ENCODE measurements at places on chromosomes 5 and 9. TPM values are rescaled to one million over a fixed set of nuclear protein-coding genes. Genes with fewer than 3 reads are reported as not detected.
A peak's percentile ranks its signal among the peaks of the same experiment; 100 is the strongest.

GRCh38 chr9:20001058-20001457, 212.2 kb upstream of the SLC24A2 start:
- no peak for DNase-seq

- DNase-seq, result no peak
These were observed 91.2 kb downstream of the PAX5 start for GRCh38 chr9:36942891-36943290.

DNA sequence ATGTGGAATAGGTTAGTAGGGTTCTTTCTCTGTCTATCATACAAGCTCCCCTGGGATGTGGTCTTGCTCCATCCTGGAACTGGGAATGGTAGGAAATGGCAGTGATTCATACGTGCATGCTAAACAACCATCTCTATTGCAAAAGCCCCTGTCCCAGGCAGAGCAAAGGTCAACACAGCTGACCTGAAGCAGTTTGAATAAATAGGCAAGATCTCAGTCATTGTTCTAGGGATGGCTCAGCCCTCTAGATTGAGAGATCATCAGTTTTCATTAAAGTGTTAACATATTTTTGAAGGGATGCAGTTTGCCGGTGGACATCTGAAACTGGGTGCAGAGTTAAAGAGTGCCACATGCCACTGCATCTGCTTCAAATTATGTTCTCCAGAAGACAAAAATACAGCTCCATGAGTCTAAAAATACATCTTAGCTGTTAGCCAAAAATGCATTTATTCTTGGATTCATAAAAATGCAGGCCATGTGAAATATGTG, 224.1 kb downstream of the ESM1 start:
- peak; percentile 44 for DNase-seq

Gene CYLC2
- total RNA-seq, result not detected

- DNase-seq, result no peak
These were observed 21.0 kb downstream of the PDCD1LG2 start for GRCh38 chr9:5531101-5531882.

DNA sequence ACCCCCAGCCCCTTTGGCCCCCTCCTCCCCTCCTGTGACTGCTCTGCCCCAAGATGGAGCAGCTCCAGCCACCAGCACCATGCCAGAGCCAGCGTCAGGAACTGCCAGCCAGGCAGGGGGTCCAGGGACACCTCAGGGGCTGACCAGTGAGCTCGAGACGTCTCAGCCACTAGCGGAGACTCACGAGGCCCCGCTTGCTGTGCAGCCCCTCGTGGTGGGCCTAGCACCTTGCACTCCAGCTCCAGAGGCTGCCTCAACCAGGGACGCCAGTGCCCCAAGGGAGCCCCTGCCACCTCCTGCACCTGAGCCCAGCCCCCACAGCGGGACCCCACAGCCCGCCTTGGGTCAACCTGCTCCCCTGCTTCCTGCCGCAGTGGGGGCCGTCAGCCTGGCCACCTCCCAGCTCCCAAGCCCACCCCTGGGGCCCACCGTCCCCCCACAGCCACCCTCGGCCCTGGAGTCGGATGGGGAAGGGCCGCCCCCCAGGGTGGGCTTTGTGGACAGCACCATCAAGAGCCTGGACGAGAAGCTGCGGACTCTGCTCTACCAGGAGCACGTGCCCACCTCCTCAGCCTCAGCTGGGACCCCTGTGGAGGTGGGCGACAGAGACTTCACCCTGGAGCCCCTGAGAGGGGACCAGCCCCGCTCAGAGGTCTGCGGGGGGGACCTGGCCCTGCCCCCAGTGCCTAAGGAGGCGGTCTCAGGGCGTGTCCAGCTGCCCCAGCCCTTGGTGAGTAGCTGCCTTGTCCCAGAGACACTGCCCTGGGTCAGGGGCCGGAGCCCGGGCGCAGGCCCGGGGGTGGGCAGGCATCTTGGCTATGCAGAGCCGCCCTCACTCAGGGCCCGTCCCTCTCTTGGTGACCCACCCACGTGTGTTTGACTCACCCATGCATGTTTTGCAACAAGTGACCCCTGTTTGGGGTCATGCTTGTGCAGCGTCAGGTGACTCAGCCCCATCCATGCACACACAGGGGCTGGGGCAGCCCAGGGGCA, 105.2 kb downstream of the WNK2 start:
- DNase-seq, result no peak

GRCh38 chr9:116144555-116144954, 9.0 kb upstream of the PAPPA start:
- DNase-seq, result no peak

Gene INSL4
- total RNA-seq, result not detected

GRCh38 chr5:117296872-117297271, 722.2 kb upstream of the SEMA6A start:
- DNase-seq, result no peak

GRCh38 chr9:135490980-135491464, 9.5 kb upstream of the MRPS2 start:
- DNase-seq, result no peak

DNA sequence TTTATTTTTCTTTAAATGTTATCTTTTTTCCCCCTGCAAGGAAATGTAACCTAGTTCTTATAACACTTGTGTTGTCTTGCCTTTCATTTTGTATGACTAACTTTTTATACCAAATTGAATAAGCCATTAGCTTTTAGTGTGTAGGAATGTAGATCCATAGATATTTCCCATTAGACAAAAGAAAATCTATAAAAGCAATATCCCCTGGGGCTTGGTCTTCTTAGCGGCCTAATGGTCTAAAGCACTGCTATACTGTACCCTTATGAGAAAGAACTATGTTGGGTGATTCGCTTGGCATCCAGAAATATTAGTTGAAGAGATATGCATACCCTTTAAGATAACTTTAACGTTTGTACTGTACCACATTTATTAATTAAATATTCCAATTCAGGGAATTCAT, 289.2 kb downstream of the CCDC171 start:
- DNase-seq, result no peak

Gene PDCD1LG2
- 3.5 TPM for total RNA-seq

DNA sequence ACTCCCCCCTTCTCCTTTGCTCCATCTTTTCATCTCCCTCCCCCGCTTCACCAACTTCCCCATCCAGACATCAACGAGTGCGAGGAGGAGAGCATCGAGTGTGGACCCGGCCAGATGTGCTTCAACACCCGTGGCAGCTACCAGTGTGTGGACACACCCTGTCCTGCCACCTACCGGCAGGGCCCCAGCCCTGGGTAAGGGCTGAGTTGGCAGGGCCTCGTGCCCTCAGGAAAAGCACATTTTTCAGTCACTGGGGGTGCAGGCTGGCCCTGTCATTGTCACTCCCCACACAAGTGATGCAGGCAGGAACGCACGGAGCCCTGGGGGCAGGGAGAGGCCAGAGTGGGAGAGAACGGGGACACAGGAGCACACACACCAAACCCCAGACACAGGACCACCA, 12.4 kb upstream of the ASS1 start:
- DNase-seq, result no peak

Gene ACOT12
- not detected for total RNA-seq

Gene HMGXB3
- total RNA-seq, result 38.3 TPM

- no peak for DNase-seq
These were observed 242.9 kb downstream of the CSNK1G3 start for GRCh38 chr5:123754908-123755307.

GRCh38 chr9:72134801-72135200, 14.4 kb upstream of the GDA start:
- DNase-seq, result no peak

- no peak for DNase-seq
These were observed 5.3 kb downstream of the SLC25A25 start for GRCh38 chr9:128073253-128073886.

Gene TMEM215
- total RNA-seq, result not detected

DNA sequence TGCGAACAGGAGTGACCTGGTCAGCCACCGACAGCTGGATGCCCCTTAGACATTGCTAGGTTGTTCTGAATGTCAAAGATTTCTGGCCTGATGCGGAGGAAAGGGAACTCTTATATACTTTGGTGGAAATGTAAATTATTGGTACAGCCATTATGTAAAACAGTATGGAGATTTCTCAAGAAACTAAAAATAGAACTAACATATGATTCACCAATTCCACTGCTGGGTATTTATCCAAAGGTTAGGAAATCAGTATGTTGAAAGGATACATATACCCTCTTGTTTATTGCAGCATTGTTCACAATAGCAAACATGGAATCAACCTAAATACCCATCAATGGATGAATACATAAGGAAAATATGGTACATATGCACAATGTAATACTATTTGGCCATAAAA, 31.8 kb downstream of the DMRT3 start:
- no peak for DNase-seq

DNA sequence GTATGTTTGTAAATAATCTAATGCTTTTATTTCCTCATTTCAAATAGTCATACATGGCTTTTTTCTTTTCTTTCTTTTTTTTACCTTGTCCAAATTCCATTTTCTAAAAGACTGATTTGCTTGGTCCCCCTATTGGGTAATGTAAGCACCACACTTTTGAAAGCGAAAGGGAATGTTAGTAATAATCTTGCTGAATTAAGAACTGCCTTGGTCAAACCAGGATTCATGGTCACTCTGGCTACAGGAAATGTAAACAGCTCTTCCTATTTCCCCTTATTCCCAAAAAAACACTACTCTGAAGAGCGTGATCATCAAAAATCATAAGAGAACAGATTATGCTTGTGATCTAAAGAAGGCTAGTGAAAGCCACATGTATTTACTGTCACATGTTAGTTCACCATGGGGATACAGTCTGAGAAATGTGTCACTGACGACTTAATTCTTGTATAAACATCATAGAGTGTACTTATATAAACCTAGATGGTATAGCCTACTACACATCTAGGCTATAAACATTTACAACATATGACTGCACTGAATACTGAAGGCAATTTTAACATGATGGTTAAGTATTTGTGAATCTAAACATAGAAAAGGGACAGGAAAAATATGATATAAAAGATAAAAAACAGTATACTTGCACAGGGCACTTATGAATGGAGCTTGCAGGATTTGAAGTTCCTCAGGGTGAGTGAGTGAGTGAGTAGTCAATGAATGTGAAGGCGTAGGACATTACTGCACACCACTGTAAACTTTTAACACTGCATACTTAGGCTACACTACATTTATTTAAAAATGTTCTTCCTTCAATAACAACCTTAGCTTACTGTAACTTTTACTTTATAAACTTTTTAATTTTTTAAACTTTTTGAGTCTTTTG, 75.3 kb downstream of the HMGCR start:
- DNase-seq, result no peak

DNA sequence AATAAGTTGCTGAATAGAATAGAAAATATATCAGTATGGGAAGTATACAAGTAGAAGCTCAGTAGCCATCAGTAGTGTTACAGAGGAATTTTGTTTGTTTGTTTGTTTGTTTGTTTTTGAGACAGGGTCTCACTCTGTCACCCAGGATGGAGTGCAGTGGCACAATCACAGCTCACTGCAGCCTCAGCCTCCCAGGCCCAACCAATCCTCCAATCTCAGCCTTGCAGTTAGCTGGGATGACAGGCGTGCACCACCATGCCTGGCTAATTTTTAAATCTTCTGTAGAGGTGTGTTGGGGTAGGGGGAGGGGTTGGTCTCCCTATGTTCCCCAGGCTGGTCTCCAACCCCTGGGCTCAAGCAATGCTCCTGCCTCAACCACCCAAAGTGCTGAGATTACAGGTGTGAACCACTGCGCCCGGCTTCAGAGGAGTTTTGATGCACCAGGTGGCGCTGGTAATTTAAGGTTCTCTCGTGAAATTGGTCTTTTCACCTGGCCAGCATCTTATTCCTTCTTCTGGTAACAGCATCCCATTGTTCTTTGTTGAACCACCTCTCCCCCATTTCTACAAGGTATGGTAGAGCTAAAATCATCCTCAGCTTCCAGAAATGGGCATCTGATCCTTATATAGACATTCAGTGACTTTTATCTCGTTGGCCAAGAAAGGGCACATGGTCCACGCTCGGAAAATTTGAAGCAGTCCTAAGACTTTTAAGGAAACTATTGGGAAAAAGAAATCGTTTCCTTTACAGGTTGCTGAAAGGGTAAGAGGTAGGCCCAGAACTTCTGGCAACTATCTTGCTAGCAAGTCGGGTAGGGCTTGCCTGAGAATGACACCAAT, 157.1 kb downstream of the ARRDC3 start:
- no peak for DNase-seq

DNA sequence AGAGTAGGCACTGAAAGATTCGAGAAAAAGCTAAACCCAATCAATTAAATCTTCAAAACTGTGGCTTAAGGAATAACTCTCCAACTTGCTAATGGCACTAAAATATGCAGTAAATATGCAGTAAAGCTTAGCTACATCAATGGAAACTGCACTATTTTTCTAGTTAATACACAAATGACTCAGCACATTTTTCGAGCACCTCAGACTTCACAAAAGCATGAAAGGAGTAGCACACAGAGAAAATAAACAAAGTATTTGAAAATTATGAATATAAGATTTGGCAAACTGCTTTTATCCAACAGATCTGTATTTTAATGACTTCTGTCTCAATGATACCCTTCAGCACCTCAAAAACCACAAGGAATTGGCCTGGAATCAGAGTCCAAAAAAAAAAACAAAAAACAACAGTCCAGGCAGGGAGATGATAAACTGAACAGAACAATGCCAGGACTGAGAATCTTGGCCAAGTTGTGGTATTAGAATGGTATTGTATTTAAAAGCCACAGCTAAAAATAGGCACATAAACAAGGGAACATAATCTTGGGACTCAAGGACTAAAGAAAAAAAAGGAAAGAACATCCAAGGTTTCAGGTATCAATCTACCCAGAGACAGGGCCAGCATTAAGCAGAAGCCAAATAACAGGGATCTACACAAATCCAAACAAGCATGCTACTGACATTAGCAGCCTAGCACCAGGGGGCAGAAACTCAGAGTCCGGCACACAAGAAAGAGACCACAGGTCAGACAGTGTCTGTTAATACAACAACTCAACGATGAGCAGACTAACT, 21.4 kb downstream of the TMEM245 start:
- DNase-seq, result no peak

- no peak for DNase-seq
These were observed 5.7 kb downstream of the CDO1 start for GRCh38 chr5:115810761-115811160.

GRCh38 chr9:4143936-4144717, 155.7 kb downstream of the GLIS3 start:
- DNase-seq, result no peak

Gene SLC36A3
- total RNA-seq, result not detected

Measured in omental fat pad (tissue), 4 donors.